ENCODE measurements at places on chromosomes 3 and 15.

DNA sequence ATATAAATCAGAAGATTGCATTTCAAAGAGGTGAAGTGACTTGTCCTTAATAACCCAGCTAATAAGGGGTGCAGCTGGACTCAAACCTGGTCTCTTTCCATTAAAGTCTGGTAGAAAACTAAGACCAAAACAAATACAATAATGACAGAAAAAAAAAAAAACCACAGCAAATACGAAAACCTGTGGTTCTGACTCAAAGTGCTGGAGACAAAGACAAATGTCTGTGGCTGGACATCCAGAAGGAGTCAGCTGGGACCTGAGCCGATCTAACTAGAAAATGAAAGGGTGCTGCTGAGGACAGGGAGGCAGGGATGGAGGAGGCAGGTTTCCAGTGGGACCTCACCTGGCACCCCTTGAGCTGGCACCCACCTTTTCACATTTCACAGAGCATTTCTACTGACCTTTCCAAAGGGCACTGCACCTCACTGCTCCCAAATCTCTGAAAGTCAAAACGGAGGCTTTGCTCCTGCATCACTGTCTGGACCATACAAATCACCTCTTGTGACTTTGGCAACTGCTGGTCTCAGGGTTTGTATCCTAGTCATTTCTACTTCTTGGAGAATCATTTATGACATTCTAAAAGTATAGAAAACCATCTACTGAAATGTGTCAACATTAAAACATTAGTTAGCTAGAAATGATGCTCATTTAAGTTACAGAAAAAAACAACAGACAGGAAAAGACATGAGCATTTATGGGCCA lies 61.7 kb downstream of the CCNL1 start:
- DNase-seq, result no peak

DNA sequence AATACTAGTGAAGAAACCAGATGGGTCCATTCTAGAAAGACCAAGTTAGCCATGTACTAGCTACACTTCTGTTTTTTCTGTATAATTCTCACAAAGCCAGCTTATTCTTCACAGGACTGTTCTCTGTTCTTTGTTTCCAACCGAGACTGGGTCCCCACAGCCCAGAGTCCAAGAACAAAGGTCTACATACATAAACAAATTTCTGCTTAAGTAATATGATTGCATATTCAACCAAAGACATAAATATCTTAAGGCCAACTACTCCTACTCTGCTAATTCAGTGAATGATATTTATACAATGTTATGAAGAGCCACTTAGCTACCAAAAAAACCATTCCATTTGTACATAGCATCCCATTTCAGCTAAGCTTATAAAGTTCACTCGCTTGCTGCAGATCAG lies 299.8 kb upstream of the CCDC54 start:
- no peak for DNase-seq

DNA sequence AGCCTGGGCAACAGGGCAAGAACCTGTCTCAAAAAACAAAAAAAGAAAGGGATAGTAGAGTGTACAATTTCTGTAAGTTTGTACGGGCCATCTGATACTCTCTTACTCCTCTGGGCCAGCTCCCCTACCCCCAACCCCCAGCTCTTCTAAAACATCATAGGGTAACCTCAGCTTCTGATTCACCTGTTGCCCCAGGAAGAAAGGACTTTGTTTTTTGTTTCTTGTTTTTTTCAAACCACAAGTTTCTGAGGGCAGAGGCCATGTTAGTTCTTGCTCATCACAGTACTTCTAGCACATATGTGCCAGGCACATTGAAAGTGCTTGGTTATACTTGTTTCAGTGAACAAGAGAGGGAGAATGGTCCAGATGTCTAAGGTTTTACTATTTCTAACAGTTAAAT lies 20.2 kb downstream of the ATOSA start:
- DNase-seq, result peak; percentile 71

DNA sequence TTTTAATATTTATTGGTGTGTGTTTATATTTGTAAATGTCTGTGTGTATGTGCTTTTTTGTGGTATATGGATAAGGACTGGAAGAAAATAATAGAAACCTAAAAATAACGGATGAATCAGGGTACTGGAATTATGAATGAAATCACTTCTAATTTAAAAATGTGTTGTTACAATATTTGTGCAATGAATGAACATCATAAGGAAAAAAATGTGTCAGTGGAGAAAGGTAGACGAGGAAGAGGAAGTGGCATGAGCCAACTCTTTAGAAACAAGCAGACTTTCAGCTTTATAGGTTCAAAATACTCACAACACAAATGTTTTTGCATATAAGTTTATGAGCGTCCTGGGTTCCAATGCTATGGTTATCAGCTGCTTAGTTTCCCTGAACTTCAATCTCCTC lies 59.4 kb downstream of the SOX2 start:
- DNase-seq, result no peak

DNA sequence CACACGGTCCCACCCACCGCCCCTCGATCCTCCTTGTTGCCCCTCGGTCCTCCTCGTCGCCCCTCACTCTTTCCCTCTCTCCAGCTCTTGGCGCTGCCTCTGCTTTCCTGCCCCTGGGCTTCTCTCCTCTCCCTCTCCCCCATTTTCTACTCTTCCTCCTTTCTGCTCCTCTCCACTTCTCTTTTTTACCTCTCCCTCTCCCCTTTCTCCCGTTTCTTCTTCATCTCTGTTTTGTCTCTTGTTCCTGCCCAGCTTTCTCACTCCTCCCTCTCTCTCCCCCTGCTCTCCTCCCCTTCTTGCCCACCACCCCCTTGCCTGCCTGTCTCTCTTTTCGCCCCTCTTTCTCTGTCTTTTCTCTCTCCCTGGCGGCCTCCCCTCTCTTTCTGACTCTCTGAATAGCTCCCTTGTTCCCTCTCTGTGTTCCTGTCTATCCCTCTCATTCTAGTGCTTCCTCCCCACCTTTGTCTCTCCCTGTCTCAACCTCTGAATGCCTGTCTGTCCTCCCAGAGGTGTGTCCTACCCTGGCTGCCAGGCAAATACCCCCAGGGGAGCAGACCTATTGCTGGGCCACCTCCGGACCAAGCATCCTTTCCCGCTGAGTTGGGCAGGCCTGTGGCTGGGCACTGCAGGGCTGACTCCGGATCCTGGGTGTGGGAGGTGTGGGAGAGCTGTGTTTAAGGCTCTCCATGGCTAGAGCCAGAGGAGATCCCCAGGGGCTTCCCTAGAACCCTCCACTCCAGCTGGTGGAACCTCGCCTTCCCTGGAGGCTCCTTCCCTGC lies 41.0 kb downstream of the EPHB3 start:
- DNase-seq, result no peak

DNA sequence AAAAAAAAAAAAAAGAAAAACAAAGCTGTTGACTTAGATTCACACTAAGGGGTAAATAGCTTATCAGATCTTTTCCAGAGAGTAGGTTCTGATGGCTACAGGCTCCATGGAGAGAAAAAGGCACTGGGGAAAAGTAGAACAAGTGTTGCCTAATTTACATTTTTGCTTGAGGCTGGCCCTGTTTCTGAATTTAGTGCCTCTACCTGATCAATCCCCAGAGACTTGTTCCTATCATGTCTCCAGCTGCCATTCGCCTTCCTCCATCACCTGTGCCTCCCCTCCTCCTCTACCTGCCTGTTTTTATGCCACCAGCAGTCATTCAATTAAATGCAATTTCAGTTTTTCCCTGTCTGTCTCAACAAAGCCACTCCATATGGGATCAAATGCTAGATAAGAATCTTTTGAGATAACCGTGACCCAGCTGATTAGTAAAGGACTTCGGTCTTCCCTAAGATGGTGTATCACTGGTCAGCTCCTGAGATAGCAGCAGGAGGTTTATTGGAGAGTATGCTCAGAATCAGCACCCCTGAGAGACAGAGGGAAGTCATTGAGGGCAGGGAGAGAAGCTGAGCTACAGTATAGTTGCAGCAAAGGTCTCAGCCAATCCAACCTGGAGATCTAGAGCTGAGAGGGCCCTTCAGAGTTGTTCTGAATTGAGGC lies 88.1 kb upstream of the GADL1 start:
- no peak for DNase-seq

- DNase-seq, result no peak
Measured at GRCh38 chr15:80309769-80310384, 57.9 kb upstream of the CTXND1 start.

GRCh38 chr15:82812994-82813393 lies 3.6 kb downstream of the WHAMM start:
- no peak for DNase-seq

GRCh38 chr3:169913323-169913722 lies 2.0 kb downstream of the SAMD7 start:
- no peak for DNase-seq

DNA sequence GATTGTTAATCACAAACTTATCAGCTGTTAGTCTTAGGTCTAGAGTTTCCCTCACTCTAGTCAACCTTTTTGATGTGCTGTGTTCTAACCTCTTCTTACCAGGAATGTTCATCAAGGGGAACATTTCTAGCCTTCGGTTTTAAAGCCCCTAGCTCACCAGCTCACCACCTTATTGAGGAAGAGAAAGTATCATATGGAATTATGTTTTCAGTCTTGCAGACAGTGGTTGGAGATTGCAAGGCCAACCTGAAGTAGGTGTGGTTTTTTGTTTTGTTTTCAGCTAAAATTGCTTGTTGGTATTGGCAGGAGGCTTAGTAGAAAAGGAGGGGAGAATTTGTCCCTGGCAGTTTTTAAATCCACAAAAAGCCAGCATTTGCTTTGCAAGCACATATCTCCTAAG lies 48.4 kb upstream of the CCDC80 start:
- no peak for DNase-seq

GRCh38 chr15:71752604-71753289 lies 57.6 kb upstream of the NR2E3 start:
- DNase-seq, result no peak

GRCh38 chr3:172134352-172134751 lies 95.0 kb downstream of the FNDC3B start:
- DNase-seq, result peak; percentile 58

DNA sequence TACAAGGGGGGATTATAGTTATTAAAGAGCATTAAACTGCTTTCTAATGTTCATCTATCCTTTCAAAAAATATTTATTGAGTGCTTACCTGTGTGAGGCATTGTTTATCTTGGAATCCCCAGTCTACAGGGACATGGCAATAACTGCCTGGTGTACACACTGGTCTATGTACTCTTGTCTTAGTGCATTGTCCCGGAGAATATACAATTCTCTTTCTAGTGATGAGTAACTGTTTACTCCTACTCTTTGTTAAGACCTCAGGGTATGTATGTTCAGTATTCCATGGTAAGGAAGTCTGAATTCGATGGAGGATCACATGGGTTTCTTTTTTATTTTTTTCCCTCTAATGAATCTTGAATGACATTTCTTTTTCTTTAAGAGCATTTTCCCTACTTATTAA lies 772.4 kb upstream of the NR2F2 start:
- DNase-seq, result no peak

- DNase-seq, result no peak
Measured at GRCh38 chr3:88151358-88151757, 1.6 kb downstream of the C3orf38 start.

DNA sequence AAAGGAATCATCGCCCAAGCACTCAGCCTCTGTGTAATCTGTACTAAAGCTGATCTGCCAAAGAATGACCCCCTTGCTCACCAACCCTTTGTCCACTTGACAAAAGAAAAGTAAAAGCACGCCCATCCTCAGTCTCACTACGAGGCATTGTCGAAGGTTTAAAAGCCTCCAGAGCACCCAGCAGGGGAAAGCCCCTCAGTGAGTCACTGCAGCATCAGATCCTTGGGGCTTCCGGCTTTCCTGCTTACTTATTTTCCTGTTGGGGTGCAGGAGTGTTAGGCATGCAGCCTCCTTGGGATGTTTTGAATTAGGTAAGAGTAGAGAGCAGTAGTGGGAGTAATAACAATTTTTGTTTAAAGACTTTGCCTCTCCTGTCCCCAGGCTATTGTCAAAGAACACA lies 216.1 kb downstream of the MTHFS start:
- peak; percentile 8 for DNase-seq

DNA sequence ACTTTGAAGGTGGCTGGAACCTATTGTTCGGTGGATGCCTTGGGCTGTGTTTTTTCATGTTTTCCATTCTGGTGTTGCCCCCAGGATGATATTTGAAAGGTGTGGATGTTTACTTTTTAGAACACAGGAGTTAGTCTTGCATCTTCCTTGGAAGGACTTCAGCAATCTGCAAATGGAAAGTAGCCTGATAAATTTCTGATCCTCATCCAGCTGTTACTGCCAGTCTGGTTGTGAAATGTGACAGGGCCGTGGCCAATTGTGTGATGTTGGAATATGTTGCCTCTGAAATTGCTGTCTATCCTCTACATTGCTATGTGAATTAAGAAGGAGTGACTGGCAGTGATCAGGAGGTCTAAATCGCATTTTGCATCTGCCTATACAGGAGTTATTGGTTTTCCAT lies 382.5 kb upstream of the C2CD4B start:
- no peak for DNase-seq

- no peak for DNase-seq
Measured at GRCh38 chr3:69888040-69888942, 111.2 kb upstream of the SAMMSON start.

DNA sequence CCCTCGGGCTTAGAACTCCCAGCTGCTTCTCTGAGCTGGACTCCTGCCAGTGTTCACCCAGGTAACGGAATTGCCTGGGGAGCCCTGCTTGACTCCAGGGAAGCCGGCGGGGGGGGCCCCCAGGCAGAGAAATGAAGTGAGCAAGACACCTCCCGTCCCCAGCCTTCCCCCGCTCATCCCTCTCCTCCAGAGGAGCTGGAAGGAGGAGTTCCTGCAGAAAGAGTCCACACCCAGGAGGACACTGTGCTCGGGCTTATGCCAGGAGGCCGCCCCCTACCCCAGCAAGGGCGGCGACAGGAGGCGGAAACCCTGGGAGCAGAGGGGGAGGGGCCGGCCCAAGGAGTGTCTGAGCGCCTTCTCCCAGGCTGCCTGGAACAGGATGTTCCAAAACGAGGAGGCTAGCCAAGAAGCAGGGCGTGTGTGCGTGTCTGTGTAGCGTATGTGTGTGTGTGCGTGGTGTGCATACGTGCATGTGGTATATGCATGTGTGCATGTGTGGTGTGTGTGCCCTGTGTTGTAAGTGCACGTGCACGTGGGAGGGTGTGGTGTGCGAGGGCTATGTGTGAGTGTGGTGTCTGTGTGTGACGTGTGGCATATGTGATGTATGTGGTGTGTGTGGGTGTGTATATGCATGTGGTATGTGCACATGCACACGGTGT lies 511.3 kb downstream of the SHQ1 start:
- no peak for DNase-seq

DNA sequence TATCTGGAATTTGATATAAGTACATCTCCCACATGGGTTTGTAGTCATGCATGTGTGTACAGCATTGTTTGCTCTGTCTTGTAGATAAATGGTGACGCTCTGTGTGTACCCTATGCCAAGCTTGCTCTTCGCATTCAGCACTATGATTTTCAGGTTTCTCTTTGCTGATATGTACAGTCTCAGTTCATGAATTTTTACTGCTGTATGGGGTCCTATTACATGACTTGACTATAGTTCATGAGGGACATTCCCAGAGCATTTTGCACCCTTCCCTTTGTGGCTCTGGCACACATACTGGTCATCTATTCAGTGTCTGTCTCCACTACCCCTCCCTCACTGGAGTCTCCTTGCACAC lies 132.7 kb downstream of the EEFSEC start:
- no peak for DNase-seq

- DNase-seq, result no peak
Measured at GRCh38 chr3:31533169-31534064, 692 bp downstream of the STT3B start.

- DNase-seq, result no peak
Measured at GRCh38 chr15:58148120-58148519, 9.9 kb downstream of the AQP9 start.

All from GM12878 (cell line).